Activated CD4-positive, alpha-beta T cell treated with anti-CD3 and anti-CD28 coated beads, Interleukin-2, amount 50 U/mL, for 16 hours (primary cell): ENCODE measurements at places on chromosomes 12 and 14.

- DNase-seq = no peak
Measured at GRCh38 chr12:79055926-79056674, 191.5 kb downstream of the SYT1 start.

DNA sequence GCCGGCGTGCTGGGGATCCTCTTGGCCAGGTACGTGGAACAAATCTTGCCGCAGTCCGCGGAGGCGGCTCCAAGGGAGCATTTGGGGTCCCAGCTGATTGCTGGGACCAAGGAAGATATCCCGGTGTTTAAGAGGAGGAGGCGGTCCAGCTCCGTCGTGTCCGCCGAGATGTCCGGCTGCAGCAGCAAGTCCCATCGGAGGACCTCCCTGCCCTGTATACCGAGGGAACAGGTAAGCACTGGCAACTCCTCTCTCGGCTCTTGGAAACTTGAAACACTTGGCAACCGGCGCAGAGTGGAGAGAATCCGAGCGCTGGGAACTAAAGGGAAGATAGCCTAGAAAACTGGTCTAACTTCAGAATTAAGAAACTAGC lies 1.7 kb downstream of the PDE3A start:
- DNase-seq = no peak

DNA sequence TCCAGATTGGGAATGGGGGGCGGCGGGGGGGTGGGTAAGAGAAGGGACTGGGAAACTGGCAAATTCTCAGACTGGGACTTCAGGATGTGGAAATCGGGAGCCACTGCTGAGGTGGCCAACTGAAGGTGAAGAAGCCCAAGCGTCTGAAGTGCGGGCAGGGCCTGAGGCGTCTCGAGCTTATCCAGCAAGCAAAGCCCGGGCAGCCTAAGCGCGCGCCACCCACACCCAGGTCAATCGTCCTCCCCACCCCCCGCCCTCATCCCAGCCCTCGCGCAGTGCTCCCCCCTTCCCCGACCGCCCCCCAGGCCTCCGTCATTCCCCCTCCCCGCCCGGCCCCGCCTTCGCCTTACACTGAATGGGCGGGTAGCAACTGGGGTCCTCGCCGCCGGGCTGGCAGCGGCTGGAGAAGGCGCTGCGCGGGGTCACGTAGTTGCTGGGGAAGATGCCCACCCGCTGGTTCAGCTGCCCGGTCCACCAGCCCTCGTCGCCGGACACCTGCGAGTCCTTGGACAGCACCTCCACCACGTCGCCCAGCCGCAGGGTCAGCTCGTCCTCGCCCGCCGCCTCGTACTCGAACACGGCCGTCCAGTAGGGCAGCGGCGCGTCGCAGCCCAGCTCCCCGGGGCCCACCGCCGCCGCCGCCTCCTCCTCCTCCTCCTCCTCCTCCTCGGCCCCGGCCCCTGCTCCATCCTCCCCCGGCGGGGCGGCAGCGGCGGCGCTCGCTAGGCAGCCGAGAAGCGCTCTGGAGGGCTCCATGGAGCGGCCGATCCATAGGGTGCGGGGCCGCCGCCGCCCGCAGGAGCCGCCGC lies 693 bp downstream of the MAP3K9 start:
- DNase-seq = peak; percentile 12

DNA sequence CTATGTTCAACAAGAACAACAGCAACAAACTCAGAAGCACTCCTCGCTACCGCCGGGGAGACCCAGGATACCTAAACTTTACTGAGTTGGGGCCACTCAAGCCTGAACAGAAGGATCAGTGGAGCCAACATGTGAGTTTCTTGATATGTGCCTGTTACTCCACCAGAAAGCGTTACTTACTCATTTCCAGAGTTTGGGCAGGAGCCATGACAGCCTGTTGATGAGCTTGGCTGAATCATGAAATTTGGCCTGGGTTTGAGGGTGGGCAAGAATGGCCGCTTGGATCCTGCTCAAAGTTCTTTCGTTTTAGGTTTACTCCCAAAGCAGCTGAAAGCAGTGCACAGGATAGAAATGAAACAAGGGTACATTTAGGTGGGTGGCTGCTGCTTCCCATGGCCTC lies 12.0 kb upstream of the GALNT6 start:
- no peak for DNase-seq

DNA sequence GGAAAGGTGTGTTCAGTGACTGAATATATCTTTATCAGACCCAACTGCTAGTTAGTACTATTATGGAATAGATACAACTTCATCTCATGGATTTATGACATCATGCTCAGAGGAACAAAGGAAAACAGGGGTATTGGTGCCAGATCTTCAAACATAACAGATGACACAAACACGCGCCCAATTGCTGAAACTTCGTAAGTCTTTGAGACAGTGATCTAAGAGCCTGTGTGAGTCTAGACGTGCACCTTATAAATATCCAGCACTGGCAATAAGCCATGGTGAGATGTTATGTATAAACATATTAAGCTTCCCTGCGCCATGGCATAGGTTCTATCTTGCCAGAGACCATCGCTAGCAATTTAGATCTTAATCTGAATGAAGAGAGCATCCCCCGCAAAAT lies 42.2 kb upstream of the NR2C1 start:
- no peak for DNase-seq

DNA sequence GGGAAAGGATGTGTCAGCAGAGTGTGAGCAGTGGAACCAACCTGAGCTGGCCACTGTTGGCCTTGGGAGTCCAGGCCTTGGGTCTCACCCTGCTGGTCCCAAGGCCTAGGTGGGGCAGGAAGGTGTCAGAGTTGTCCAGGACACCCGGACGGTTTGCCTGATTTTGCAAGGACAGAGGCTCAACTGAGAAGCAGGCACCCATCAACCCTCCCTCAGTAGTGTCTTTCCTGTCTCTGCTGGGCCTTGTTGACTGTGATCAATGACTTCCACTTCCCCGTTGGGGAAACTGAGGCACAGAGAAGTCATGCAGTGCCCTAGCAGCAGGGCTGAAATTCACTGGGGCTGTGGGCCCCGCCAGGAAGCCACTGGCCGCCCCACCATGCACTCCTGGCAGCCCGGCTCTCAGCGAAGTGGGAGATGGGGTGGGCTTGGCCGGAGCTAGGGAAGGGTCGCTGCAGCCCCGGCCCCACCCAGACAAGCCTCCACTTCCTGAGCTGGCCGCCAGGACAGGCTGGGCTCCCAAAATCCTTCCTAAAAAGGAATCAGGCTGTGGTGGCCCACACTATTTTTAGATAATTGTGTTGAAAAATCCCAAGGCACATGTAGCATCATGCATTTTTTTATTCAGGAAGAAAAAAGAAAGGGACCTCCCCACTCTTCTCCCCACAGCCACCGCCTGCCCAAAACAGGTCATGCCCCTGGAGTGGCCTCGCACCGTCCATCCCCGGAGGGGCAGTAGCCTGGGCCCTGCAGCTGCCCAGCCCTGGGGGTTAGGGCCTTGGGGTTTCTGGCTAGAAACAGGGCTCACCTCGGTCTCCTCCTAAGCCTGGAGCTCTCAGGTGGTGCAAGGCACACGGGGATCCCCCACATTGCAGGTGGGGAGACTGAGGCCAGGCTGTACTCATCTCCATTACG lies 127.4 kb downstream of the CALM1 start:
- no peak for DNase-seq

DNA sequence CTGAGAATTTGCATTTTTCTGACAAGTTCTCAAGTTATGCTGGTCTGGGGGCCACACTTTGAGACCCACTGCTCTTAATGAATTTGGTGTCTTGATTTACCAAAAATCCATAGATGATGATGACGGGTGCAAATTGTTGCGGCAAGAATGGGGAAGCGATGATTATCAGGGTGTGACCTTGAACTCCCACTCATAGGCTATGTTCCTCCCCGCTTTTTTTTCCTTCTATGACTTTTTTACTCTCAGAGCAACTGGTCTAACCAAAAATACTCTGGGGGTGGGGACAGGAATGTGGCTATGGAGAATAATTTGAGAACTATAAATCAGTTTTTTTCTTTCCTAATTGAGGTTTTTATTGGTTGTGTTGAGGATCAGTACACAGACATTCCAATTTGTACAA lies 83.6 kb downstream of the PPFIBP1 start:
- no peak for DNase-seq

- no peak for DNase-seq
Measured at GRCh38 chr14:93691042-93691780, 97.1 kb downstream of the PRIMA1 start.
